ENCODE measurements at places on chromosomes 11 and 22.

- peak; percentile 63 for DNase-seq
These were observed at the start of gene LDLRAD3 for GRCh38 chr11:35943713-35944502. TSS of gene LDLRAD3 (plus strand) at chr11:35944062. CDS start at chr11:35944099, 37 bp downstream.

DNA sequence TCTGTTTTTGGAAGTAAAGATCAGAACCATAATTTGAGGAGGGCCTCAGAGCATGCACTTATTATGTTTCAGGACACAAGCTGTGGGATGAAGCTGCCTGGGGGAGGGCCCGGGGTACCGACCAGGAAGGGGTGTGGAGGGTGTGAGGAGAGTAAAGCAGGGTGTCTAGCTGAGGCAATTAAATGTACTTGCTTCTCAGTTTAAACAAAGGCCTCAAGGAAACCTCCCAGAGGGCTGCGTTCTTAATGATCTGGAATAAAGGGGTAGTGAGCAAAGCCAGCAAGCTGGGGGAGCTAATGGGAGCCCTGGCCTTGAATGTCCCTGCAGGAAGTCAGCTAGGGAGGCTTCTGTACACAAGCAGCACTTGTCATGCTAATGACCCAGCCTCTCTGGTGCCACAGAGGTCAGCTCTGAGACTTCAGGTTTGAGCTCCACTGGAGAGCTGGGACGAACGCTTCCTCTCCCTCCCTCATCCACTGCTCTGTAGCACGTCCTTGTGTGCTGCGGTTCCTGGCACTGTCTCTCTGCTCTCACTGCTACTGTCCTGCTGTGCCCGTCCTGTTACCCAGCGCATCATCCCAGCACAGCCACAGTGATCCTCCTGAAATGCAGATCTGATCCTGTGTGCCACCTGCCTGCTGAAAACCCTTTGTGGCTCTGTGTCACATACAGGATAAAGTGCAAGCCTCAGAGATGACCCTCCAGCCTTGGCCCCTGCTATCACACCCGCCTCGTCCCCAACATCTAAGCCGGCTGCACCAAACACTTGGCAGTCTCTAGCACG is 159.7 kb downstream of the DBX1 start:
- DNase-seq = no peak

- no peak for DNase-seq
These were observed 23.9 kb upstream of the ZC3H12C start for GRCh38 chr11:110069158-110069737.

DNA sequence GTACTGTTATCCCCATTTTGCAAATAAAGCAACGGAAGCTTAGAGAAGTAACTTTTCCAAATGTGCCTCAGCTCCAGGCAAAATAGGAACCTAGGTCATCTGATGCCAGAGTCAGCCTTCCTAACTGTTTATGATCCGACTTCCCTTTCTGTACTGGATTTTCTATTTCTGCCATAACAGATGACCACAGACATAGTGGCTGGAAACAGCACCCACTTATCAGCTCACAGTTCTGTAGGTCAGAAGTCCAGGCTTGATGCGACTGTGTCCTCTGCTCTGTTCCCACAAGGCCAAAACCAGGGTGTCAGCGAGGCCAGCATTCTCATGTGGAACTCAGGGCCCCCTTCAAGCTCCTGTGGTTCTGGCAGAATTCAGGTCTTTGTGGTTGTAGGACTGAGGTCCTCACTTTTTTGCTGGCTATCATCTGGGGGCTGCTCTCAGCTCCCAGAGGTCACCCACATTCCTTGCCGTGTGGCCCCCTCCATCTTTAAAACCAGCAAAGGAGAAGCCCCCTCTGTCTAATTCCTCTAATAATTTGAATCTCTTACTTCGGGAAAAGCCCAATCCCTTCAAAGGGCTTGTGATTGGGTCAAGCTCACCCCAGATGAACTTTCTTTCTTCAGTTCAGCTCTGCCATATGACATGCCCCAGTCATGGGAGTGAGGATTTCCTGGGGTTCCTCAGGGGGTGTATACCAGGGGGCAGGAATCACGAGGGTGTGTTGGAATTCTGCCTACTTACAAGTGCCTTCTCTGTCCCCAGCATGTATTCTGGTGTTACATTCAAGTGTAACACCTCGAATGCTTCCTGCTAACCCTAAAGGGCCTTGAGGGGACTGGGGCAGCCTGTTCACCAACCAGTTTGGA is 15.3 kb downstream of the KCNJ5 start:
- DNase-seq = no peak

DNA sequence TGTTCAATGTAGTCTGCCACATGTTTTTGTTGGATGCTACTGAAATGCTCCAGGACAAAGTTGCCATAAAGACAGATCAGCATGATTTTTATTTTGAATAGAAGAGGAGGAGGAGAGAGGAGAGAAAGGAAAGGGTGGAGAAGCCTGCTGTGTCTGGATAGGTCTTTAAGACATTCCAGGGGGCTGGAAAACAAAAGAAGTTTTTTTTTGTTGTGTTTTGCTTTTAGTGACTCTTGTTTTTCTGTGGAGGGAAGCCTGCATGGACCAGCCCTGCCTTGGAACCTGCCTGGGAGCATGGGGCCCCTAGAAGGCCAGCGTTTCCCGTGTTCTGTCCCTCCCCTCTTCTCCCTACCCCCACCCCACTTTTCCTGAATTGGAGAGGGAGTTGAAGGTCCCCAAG is 2.3 kb downstream of the TSPAN18 start:
- DNase-seq = no peak

DNA sequence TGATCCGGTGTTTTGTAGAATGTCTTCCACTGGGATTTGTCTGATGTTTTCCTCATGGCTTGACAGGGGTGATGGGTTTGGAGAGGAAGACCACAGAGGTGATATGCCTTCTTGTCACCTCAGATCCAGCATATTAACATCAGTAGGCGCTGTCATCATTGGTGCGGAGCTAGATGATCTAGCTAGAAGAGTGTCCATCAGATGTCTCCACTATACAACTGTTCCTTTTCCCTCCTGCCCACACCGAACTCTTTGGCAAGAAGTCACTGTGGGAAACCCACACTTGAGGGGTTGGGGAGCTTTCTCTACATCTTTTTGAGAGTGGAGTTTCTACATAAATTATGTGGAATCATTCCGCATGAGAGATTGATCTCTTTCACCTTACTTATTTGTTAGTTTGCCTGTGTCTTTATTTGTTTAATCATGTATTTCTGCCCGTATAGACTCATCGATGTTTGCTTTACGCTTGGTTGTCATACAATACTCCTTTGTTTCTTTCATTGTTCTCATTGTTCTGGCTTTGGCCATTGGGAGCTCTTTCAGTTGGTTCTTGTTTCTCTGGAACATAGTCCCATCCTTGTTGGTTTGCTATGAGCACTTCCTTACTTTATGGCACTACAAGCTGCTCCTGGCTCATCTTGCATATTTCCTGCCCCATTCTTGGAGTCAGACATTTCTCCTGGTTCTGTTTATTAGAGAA is 1420.3 kb downstream of the BRD1 start:
- no peak for DNase-seq

DNA sequence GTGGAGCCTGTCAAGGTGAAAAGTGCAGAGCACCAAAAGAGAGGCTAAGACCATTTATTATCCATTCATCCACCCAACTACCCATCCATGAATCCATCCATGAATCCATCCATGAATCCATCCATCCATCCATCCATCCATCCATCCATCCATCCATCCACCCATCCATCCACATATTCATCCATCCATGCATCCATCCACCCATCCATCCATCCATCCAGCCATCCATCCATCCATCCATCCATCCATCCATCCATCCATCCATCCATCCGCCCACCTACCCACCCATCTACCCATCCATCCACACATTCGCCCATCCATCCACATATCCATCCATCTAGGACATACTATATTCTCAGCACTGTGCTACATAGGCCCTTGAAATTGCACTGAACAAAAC is 68.0 kb downstream of the SYN3 start:
- DNase-seq = no peak

- no peak for DNase-seq
These were observed 88.4 kb upstream of the CD44 start for GRCh38 chr11:35050541-35050995.

DNA sequence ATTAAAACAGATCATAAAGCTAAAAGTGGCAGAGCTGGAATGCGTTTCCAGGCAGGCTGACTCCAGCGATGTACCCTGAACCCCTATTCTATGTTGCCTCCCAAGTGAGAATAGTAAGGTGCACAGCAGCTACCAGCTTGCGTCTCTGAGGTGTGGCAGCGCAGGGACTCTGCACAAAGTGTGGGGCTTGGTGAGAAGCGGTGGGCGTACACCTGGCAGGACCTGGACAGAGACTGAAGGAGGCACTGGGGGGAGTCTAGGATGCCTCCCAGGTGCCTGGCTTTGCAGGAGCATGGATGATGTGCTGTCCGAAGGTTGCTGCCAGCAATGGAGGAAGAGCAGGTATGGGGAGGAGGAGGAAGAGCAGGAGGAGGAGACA is 42.9 kb downstream of the AMPD3 start:
- DNase-seq = no peak

DNA sequence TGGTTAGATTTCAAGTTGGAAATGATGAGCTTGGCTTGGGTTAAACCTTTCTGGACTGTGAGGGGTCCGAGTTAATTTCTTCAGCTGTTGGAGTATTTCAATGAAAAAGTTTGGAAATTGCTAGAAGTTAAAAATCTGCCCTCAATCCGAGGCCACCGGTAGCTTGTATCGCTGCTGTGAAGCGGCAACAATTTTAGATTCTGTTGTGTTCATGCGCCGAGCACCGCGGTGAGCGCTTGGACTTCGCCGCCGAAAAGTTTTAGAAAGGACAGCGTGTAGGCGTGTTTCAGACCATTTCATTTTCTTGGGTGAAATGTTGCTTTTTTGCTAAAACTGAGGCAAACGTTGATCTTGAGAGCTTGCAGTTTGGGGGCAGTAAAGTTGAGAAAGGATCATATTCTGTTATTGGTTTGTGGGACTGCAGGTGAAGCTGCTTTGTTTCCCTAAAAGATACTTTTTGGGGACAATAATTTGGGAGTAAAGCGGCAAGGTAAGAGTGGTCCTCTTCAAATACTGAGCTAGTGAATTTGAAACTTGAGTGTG is 928 bp downstream of the FBXO7 start:
- DNase-seq = no peak

- DNase-seq = no peak
These were observed 85.7 kb downstream of the TBC1D22A start for GRCh38 chr22:46848197-46848596.

DNA sequence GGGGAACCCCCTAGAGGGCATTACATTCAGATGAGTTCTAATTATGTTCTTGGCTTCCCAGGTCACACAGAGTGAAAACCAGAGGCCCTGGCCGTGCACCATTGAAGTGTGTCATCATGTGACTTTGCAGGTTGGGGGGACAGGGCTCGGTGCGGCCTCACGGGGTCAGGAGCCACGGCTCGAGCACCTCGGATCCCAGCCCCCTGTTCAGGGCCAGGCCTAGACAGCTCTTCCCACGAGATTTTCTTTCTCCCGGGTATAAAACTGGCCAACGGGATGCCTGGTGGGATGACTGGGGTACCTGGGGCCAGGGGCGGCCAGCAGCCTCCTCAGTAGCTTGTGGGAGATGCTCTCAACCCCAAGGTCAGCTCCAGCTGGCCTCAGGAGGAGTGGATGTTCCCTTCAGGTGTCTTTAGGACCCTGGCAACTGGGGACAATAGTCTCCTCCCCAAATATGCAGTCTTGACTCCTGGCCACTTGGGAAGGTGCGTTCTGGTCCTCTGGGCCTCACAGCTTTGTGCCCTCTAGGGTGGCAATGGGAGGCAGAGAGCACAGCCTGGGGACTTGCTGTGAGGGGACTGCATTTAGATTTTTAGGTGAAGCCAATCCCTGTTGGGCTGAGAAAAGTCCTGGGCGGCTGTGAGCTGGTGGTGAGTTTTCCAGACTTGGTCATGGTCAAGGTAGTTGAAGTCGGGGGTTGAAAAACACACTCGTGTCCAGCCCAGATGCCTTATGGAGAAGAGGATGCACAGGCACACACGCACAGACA is 95.6 kb downstream of the KCNQ1 start:
- DNase-seq = no peak

DNA sequence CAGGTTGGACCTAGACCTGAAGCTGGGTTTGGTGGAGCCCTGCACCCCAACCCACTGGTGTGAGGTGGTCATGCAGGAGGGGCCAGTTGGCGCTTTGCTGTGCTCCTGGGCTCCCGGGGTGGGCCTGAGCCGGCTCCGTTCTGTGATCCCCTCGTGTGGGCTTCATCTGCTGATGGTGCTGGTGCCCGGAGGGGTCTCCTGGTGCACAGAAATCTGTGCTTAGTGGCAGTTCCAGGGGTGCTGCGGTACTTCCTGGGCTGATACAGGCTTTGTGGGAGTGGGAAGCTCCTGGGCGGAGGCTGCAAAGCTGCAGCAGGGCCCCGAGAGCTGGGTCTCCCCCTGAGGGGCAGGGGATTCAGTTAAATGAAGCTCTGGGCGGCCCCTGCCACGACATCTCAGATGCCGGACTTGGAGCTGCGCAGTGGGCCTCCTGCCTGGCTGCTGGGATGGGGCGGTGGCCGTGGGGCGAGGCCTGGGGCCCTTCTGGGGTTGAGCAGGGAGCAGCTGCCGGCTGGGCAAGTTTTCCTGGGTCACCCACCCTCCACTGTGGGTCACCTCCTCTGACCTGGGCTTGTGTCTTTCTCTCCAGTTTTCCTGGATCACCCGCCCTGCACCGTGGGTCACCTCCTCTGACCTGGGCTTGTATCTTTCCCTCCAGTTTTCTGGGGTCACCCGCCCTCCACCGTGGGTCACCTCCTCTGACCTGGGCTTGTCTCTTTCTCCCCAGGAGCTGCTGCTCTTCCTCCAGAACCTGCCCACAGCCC is 410.5 kb downstream of the TBC1D22A start:
- DNase-seq = no peak

GRCh38 chr11:123187665-123188507 is 7.2 kb downstream of the CLMP start:
- DNase-seq = no peak

- no peak for DNase-seq
These were observed 13.2 kb upstream of the APOL6 start for GRCh38 chr22:35634943-35635540.

DNA sequence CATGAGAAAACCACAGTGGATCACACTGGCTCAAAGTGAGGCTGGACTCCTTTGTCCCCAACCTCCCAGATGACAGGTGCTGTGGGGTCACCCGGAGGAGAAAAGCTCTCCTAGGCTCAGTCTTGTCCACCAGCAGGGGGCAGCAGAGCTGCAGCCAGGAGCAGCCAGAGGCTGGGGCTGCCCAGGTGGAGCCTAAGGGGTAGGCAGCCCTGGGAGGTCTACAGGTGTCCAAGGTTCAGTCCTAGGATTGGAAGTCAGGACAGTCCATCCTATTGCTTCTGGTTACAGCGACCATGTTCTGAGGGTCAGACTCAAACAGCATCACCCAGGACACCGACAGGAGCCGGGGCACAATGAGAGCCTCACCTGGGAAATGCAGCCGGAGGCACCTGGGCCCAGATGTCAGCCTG is 77.6 kb upstream of the IGLL5 start:
- DNase-seq = peak; percentile 25

Measured in HuH-7.5 (cell line).